ENCODE measurements at places on chromosomes 4 and X. TPM values are rescaled to one million over a fixed set of nuclear protein-coding genes. Genes with fewer than 3 reads are reported as not detected.

CASP6 gene
- 30.1 TPM for polyA plus RNA-seq

THAP6 gene
- polyA plus RNA-seq: 9.2 TPM

FRG2 gene
- not detected for polyA plus RNA-seq

FANCB gene
- not detected for polyA plus RNA-seq

RAB41 gene
- not detected for polyA plus RNA-seq

PPEF1 gene
- polyA plus RNA-seq: not detected

NLRP2B gene
- polyA plus RNA-seq: not detected

EBP gene
- polyA plus RNA-seq: 32.7 TPM

MAGEA2 gene
- not detected for polyA plus RNA-seq

PNCK gene
- polyA plus RNA-seq: 3.0 TPM

RTL9 gene
- not detected for polyA plus RNA-seq

CACNA1F gene
- polyA plus RNA-seq: 0.03 TPM

SLC2A9 gene
- 8.1 TPM for polyA plus RNA-seq

DNA sequence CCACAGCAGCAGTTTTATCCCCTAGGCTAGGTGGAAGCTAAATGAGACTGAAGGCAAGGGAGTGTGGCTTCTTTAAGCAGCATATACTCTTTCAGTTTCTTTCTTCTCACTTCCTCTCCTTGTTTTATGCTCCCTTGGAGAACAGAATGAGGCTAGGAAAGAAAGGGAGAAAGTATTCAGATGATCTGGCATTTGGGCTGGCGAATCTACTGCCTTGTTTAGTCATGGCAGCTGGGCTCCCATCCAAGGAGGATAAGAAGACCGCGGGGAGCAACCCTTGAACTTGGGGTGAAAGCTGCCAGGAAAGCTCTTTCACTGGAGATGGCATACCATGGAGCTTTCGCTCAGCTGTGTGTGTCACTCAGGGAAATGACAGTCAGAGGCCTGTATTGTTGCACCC is 72.1 kb downstream of the ARHGEF38 start:
- DNase-seq: peak; percentile 52

- DNase-seq: no peak
These were observed 9.2 kb upstream of the ANXA3 start for GRCh38 chr4:78542373-78542772.

GRCh38 chr4:174999407-174999806 is 81.2 kb downstream of the ADAM29 start:
- no peak for DNase-seq

DNA sequence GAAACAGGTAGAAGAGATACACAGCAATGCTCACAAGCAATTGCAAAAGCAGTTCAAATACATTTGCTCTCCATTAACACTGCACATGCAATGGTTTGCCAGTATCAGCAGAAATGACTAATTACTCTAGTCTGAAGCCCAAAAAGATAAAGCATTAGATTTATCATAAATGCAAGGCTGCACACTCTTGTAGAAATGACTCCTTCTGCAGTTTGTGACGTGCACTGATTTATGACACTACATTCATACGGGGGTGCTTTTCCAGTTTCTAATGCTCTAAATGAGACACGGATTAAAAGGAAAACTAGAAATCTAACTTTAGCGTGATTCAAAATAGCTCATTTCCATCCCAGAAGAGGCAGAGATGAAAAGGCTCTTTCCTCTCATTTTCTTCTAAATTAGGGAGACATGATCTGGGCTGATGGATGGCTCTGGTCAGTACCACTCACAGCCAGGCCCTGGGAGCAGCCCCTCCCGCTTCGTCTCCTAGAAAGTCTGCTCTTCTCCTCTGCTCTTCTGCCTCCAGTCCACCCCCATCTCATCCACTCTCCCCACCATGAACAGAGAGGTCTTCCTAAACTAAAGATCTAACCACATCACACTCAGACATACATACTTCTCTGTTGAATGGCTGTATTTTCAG is 33.2 kb downstream of the PPP2R2C start:
- DNase-seq: no peak

DNA sequence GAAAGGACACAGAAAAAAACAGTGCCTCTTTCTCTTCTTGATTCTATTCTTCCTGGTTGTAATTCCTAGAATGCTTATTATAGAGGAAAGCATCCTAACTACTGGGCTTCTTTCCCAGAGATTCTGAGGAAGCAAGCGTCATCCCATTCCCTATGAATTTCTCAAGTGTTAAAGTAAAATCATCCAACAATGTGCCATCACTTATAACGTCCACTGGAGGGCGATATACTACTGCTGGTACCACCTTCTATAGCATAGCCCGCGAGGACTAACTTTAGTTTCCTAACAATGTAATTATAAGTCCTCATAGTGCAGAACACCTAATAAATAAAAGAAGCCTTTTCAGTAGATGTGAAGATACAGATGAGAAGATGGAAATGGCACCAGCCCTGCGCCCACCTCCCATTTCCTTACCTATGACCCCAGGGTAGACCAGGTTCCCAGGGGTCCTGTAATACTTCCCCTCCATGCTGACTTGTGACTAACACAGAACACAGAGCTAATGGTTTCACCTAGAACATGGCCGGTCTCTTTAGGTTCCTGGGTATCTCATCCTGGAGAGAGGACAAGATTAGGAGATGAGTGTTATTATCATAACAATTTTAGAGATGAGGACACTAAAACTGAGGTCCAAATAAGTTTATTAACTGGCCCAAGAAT is 4.2 kb downstream of the CENPVL3 start:
- DNase-seq: no peak

DNA sequence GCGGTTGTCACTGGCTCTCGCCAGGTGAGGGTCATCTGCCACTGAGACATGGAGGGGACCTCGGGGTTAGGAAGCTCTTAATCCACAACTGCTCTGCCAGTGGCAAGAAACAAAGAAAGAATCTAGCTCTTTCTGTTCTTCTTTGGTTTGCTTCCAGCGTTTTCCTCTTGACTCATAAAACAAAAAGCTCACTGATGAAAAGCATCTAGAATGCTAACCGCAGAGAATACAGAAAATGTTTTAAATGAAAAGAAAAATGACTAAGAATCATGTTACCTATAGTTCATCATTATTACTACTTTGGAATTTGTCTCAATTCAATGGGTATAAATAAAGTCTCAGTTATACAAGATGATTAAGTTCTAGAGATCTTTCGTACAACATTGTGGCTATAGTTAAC is 274.8 kb upstream of the TENM3 start:
- no peak for DNase-seq

DNA sequence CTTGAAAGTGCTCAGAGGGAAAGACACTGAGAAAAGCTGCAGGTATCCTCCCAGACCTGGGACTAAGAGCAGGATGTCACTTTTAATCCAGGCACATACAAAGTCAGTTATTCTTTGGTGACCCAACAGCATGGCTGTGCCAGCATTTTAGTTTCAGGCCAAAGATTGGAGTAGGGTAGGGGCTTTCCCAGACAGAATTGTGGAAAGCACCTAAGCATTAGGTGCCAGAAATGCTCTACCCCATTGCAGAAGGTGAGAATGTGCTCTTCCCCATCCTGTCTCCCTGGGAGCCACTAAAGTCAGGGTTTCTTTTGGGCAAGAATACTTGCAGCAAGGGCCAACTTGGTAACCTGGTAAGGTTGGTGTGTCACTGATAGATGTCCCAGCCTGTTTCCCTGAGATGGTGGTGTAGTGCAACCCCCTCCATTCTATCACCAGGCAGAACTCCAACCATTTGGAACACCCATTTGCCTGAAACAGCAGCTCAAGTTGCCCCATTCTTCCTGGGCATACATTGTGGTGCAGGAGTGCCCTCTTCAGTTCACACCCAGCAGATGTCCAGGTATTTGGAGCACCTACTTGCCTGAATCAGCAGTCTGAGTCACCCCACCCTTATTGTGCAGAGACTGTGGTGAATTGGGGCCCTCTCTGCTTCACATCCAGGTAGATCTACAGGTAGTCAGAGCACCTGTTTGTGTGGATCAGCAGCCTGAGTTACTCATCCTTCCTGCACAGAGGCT is 183.5 kb downstream of the ZC4H2 start:
- DNase-seq: no peak

- DNase-seq: no peak
These were observed 133.9 kb downstream of the ATRX start for GRCh38 chrX:77652095-77652494.

DNA sequence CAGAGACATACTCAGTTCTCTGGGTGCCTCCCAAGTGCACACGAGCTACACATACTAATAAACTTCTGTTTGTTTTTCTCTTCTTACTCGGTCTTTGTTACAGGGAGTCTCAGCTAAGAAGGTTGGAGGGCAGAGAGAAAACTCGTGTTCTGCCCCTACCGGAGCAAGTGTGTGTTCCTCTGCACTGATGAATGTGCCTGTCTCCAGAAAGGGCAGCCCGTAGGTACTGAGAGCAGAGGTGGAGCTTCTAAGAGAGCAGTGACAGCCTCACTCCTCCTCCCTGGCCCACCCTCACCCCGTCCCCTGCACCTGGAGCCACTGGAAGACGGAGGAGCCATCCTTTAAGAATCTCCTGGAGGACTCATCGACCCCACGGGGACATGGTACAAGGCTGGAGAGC is 67.6 kb downstream of the MTNR1A start:
- no peak for DNase-seq

- no peak for DNase-seq
These were observed 24.0 kb downstream of the GIMD1 start for GRCh38 chr4:106344647-106344970.

GRCh38 chr4:14272206-14272605 is 644.7 kb upstream of the BOD1L1 start:
- DNase-seq: no peak

DNA sequence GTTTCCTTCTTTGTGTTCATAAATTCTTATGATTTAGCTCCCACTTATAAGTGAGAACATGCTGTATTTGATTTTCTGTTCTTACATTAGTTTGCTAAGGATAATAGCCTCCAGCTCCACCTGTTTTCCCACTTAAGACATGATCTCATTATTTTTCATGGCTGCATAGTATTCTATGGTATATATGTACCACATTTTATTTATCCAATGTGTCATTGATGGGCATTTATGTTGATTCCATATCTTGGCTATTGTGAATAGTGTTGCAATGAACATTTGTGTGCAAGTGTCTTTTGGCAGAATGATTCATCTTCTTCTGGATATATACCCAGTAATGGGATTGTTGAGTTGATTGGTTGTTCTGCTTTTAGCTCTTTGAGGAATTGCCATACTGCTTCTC is 1234.8 kb downstream of the ADGRL3 start:
- no peak for DNase-seq

DNA sequence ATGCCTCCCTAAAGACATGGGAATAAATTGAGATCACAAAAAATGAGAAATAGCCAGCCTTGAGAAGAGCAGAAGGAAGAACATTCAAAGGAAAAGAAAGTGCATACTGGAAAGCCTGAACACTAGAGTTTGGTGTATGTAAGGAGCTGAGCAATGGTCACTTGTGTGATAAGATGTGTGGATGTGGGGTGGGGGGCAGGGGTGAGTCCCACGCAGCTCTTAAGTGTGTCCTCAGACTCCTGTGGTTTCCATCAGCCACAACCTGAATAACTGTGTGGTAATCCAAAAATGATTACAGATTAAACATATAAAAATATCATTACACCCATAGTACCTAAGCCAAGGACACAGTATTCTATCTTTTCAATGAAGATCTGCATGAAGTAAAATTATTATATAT is 59.9 kb downstream of the ELOVL6 start:
- no peak for DNase-seq

GRCh38 chrX:44020693-44021092 is 47.5 kb upstream of the NDP start:
- no peak for DNase-seq

DNA sequence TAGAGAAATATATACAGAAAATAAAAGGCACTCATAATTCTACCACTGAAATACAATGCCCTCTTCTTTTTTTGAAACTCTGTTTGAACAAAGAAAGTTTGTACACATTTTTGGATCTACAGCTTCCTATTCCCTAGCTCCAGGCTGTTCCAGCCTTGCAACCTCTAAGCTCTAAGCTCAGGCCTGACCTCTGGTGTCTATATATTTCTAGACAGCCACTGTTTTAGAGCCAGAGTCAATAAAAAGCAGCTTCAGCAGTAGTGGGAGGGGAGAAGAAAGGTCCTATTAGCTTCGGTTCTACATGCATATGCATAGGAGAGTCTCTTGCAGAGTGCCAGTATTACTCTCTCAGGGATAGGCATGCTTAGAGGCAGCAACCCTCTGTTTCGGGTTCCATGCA is 39.7 kb downstream of the CLDN2 start:
- no peak for DNase-seq

DNA sequence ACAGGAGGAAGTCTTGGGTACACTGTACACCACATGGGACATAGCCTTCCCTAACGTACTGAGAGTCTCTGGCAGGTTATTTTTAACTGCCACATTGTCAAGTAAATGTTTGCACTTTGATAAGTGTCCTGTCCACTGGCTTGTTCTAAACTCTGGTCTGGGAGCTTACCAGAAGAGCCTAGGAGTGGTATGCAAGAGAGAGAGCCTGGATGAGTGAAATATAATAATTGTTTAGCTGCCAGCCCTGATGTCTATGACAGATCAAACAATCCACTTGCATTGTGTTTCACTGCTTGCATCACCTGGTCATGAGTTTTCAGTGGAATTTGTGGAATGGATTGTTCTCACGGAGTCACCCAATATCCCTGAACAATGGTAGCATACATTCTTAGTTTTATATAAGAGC is 91.6 kb downstream of the SHROOM3 start:
- no peak for DNase-seq

- no peak for DNase-seq
These were observed 169.8 kb upstream of the JADE1 start for GRCh38 chr4:128639541-128640270.

DNA sequence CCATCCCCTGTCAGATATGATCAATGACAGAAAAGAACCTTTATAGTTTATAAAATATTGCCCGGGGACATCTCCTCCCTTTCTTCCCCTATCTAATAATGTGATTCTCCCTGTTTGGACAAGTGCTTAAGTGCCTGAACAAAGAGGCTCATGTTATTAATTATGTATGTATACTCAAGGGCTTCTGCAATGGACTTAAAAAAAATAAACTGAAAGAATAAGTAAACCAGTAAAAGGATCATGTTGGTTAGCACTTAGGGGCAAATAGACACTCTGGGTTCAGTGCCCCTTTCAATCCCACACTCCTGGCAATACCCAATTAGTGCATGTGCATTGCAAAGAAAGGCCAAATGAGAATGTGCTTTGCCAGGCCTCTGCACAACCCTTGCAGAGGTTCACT is 30.7 kb upstream of the RPS6KA6 start:
- DNase-seq: no peak

GRCh38 chr4:42671431-42672194 is 14.7 kb upstream of the ATP8A1 start:
- DNase-seq: no peak

GRCh38 chr4:101288365-101289145 is 58.8 kb downstream of the PPP3CA start:
- no peak for DNase-seq

DNA sequence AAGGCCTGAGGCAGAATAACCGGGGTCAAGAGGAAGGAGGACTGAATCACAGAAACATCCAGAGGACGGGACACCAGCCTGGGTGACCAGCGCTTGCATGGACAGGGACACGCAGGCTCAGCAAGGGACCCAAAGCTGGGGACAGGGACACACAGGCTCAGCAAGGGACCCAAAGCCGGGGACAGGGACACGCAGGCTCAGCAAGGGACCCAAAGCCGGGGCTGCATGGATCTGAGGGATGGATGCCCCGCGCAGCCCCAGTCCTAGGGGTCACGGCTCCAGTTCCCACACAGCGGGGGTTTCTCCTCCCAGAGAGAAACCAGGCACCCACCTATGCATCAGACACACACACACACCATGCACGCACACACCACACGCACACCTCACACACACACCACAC is 32.5 kb downstream of the FAM53A start:
- no peak for DNase-seq
